ENCODE measurements at places on chromosomes 6 and 20. TPM values are rescaled to one million over a fixed set of nuclear protein-coding genes. Genes with fewer than 3 reads are reported as not detected.

Gene VWA7
- 0.34 TPM for total RNA-seq

Gene RAMACL
- total RNA-seq, result 0.17 TPM

Gene TMEM217
- total RNA-seq, result 0.63 TPM

Gene SRSF12
- total RNA-seq, result 0.51 TPM
